B cell (primary cell): ENCODE measurements at places on chromosomes 2 and 18. TPM values are rescaled to one million over a fixed set of nuclear protein-coding genes. Genes with fewer than 3 reads are reported as not detected.

- H3K27me3 ChIP-seq, result no peaks in the 10 kb centered on the region
- H3K4me3 ChIP-seq, result peak overlapping the region; percentile 98
- peaks cover 29% of the 10 kb centered on the region for H3K4me1 ChIP-seq
- no peaks in the 10 kb centered on the region for H3K36me3 ChIP-seq
- H3K27ac ChIP-seq, result peak overlapping the region; percentile 88
These were observed 908 bp downstream of the ERLEC1 start for GRCh38 chr2:53787614-53788289.

Gene RTP5
- not detected in 2 replicates for total RNA-seq

Gene MRO
- not detected in 2 replicates for total RNA-seq

DNA sequence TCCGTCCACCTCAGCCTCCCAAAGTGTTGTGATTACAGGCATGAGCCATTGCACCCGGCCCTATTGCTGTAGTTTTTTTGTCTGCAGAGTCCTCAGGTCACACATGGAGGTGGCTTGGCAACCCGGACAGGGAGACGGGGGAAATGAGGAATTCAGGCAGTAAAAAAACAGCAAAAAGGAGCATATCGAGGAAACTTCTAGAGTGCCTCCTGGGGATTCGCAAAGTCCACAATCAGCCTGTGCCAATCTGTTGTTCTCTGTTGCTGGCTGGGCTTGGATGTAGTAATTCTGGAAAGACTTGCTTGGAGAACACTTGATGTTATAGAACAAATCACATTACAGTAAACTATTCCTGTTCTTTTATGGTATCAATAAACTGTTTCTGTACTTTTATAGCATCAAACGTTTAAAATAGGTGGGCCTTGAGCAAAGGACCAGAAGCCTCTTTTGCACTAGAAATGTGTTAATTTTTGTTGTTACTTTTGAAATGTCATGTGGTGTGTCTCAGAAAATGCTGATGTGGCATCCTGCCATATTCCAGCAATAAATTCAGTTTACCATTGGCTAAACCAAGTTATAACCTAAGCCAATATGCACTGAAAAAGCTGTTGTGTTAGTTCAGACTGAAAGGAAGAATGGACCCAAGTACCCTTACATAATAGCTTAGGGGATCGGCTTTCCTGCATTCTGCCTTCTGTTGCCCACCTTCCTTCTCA is 14.4 kb downstream of the ELAC1 start:
- H3K27me3 ChIP-seq, result no peaks in the 10 kb centered on the region
- H3K36me3 ChIP-seq, result no peaks in the 10 kb centered on the region
- no peaks in the 10 kb centered on the region for H3K4me1 ChIP-seq
- no peak for DNase-seq
- no peak overlapping the region for H3K27ac ChIP-seq

Gene APLF
- total RNA-seq, result 6.3 and 7.4 TPM in 2 replicates

Gene IL1RL2
- total RNA-seq, result not detected in 2 replicates

Gene IL36B
- total RNA-seq, result not detected in 2 replicates

GRCh38 chr2:41483226-41483625 is 564.6 kb upstream of the PKDCC start:
- no peaks in the 10 kb centered on the region for H3K27me3 ChIP-seq
- no peak overlapping the region for H3K4me3 ChIP-seq
- no peak for DNase-seq
- no peaks in the 10 kb centered on the region for H3K36me3 ChIP-seq

GRCh38 chr2:230473378-230473777 is 57.4 kb downstream of the SP100 start:
- H3K4me1 ChIP-seq, result peaks cover 50% of the 10 kb centered on the region
- peak; percentile 31 for DNase-seq
- no peaks in the 10 kb centered on the region for H3K27me3 ChIP-seq
- H3K27ac ChIP-seq, result peak overlapping the region; percentile 46
- H3K36me3 ChIP-seq, result peaks cover 65% of the 10 kb centered on the region
- H3K4me3 ChIP-seq, result no peak overlapping the region

DNA sequence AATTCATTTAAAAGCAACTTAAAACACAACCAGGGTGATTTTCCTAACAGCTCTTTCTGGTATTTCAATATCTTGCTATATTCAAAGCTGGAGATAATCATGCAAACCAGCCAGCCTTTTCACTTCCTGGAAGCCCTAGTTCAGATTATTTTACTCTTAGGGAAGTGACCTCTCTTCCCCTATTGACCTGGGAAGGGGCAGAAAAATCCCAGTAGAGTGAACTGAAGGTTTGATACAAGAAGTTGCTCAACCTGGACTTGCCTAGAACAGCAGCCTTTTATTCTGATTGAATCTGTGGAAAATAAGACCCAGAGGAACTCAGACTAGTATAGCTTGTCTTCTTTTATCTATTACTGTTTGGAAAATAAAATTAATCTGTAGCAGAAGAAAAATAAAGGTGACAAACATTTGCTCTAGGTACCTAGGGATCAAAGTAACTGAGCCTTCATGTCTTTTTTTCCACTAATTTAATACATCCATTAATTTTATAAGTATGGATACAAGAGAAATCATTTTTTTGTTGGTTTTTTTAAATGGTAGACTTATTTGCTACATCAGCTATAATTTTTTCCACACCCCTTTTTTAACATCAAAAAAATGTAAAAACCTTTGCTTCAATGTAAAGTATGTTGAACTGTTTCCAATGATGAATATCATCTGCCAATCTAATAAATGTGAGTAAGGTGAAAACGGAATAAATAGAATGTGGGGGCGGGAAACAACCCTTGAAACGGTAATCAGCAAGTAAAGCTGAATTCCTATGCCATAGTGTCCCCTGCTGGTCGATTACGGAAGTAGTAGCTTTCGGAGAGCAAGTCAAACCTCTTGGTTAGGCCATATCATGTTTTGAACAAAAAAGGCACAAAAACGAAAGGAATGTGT is 629.9 kb downstream of the NRXN1 start:
- H3K36me3 ChIP-seq, result no peaks in the 10 kb centered on the region
- no peaks in the 10 kb centered on the region for H3K4me1 ChIP-seq
- no peak overlapping the region for H3K27ac ChIP-seq

GRCh38 chr2:120405759-120406099 is 59.8 kb downstream of the INHBB start:
- no peaks in the 10 kb centered on the region for H3K4me1 ChIP-seq
- no peaks in the 10 kb centered on the region for H3K36me3 ChIP-seq
- no peaks in the 10 kb centered on the region for H3K27me3 ChIP-seq
- no peak for DNase-seq
- H3K27ac ChIP-seq, result no peak overlapping the region

- H3K27ac ChIP-seq, result no peak overlapping the region
- no peaks in the 10 kb centered on the region for H3K4me1 ChIP-seq
- H3K4me3 ChIP-seq, result no peak overlapping the region
- no peaks in the 10 kb centered on the region for H3K36me3 ChIP-seq
- H3K27me3 ChIP-seq, result no peaks in the 10 kb centered on the region
- no peak for DNase-seq
These were observed 56.7 kb downstream of the NETO1 start for GRCh38 chr18:72811047-72811446.

GRCh38 chr2:19214682-19215391 is 143.6 kb downstream of the OSR1 start:
- no peak overlapping the region for H3K27ac ChIP-seq
- no peaks in the 10 kb centered on the region for H3K27me3 ChIP-seq
- no peak for DNase-seq

- H3K36me3 ChIP-seq, result no peaks in the 10 kb centered on the region
- no peaks in the 10 kb centered on the region for H3K4me1 ChIP-seq
- no peak overlapping the region for H3K4me3 ChIP-seq
These were observed 40.8 kb upstream of the INPP4A start for GRCh38 chr2:98403878-98404277.

DNA sequence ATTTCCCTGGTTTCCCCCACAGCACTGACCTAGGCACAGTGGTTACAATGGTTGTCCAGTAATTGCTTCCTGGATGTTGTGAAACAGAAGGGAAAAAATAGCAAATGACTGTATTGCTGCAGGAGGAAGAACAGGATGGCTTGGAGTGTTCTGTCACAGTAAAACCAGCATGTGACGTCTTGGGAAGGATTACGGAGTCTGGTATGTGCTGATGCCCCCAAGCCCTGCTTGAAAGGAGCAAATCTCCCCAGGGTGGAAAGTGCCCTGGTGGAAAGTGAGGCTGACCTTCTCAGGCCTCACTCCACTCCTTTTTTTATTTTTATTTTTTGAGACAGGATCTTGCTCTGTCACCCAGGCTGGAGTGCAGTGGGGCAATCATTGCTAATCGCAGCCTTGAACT is 7.8 kb downstream of the RAB11FIP5 start:
- H3K27ac ChIP-seq, result no peak overlapping the region
- no peaks in the 10 kb centered on the region for H3K27me3 ChIP-seq

Gene LAMA1
- not detected in 2 replicates for total RNA-seq

DNA sequence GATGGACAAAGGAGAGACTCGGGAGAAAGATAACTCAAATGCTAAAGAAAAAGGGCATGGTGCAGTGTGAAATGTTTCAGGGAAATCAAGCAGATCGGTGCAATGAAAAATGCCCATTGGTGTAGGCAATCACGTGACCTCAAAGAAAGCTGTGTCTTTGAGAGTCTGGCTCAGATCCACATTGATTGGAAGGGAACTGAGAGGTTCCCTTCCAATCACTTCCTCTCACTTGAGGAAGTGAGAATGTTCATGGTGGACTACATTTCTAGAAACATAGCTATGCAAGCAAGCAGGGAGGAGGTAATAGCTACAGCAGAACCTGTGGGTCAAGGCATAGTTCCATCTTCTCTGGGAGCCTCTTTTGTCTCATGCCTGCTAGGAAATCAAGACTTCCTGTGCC is 187.4 kb downstream of the LPIN1 start:
- H3K27me3 ChIP-seq, result no peaks in the 10 kb centered on the region
- no peak overlapping the region for H3K4me3 ChIP-seq
- no peaks in the 10 kb centered on the region for H3K36me3 ChIP-seq
- H3K4me1 ChIP-seq, result peaks cover 28% of the 10 kb centered on the region
- H3K27ac ChIP-seq, result no peak overlapping the region

- H3K36me3 ChIP-seq, result no peaks in the 10 kb centered on the region
These were observed 16.5 kb downstream of the GATA6 start for GRCh38 chr18:22185771-22186386.

- H3K27ac ChIP-seq, result no peak overlapping the region
- H3K36me3 ChIP-seq, result no peaks in the 10 kb centered on the region
- no peak for DNase-seq
- no peaks in the 10 kb centered on the region for H3K4me1 ChIP-seq
- no peak overlapping the region for H3K4me3 ChIP-seq
These were observed 4.7 kb downstream of the MYT1L start for GRCh38 chr2:2326068-2327040.

Gene SLC9A2
- total RNA-seq, result not detected in 2 replicates

- no peak overlapping the region for H3K4me3 ChIP-seq
- no peaks in the 10 kb centered on the region for H3K36me3 ChIP-seq
- H3K27ac ChIP-seq, result no peak overlapping the region
- DNase-seq, result no peak
- H3K27me3 ChIP-seq, result no peaks in the 10 kb centered on the region
These were observed 92.1 kb downstream of the PXDN start for GRCh38 chr2:1652034-1652790.

GRCh38 chr18:49161627-49162026 is 210.9 kb upstream of the SMAD7 start:
- H3K4me1 ChIP-seq, result no peaks in the 10 kb centered on the region
- no peak overlapping the region for H3K4me3 ChIP-seq
- peaks cover 11% of the 10 kb centered on the region for H3K36me3 ChIP-seq
- DNase-seq, result no peak

DNA sequence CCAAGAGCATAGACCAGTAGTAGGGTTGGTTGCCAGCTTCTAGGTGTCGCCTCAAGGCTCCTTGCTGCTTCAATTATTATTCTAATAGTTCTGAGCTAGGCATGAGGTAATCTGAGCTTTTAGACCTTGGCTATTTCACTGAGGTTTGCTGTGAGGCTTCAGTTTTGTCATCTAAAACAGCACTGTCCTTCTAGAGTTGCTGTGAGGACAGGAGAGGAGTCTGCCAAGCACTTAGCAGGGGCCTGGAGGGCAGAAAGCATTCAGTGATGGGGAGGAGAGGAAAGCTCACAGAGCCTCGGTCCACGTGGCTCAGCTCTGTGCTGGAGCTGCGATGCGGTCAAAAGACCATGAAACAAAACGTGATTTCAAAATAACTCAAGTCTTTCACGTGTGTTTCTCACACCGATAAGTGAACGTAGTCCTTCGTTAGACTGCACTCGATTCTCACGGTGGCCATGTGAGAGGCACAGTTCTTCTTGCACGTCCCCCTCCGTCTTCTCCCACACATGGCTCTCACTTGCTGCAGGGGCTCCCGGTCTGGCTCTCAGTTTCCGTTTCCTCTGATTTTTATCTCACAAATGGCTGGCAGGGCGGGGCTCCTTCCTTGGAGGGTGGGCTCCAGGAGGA is 113.7 kb downstream of the B3GNT2 start:
- peak; percentile 48 for DNase-seq
- no peaks in the 10 kb centered on the region for H3K27me3 ChIP-seq
- H3K27ac ChIP-seq, result peak overlapping the region; percentile 47
- H3K4me1 ChIP-seq, result peaks cover 75% of the 10 kb centered on the region
- H3K4me3 ChIP-seq, result peak overlapping the region; percentile 22

Gene ASB18
- not detected in 2 replicates for total RNA-seq

Gene FBXO15
- total RNA-seq, result 3.7 and 4.1 TPM in 2 replicates

DNA sequence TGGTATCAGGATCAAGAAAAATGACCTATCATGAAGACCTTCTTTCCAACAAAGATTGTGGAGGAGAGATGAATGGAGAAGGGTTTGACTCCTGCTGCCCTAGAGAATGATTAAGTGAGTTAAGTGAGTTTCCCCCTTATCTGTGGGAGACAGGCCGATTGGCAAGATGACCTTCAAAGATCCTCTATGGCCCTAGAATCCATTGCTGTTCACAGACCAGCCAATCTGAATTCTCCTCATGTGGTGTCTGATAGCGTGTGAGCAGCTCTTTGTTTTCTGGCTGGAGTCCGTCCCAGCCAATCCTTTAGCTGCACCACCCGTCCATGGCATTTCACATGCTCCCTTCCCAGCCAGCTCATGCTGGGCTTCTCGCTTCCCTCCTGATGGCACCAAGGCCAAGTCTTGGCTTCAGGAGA is 79.4 kb downstream of the MARCHF4 start:
- no peak overlapping the region for H3K27ac ChIP-seq
- no peak for DNase-seq
- H3K4me3 ChIP-seq, result no peak overlapping the region
- no peaks in the 10 kb centered on the region for H3K36me3 ChIP-seq
- H3K27me3 ChIP-seq, result no peaks in the 10 kb centered on the region

DNA sequence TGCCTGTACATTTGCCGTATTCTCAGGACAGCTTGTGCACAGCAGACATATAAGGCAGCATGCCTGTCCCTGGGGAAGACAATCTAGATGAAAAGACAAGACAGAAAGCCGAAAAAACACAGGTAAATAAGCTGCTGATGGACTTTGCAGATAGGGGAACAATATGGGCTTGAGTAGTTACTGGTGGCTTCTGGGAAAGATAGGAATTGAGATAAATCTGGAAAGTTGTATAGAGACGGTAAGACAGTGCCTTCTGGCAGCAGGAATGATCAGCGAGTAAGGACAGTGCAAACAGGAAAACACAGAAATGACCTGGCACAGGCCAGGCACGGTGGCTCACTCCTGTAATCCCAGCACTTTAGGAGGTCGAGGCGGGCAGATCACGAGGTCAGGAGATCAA is 70.2 kb downstream of the FAM124B start:
- H3K4me3 ChIP-seq, result no peak overlapping the region
- no peaks in the 10 kb centered on the region for H3K4me1 ChIP-seq
- H3K36me3 ChIP-seq, result no peaks in the 10 kb centered on the region
- H3K27ac ChIP-seq, result no peak overlapping the region
- no peak for DNase-seq

Gene REG3A
- total RNA-seq, result not detected in 2 replicates

Gene RAX
- total RNA-seq, result not detected in 2 replicates

Gene MC2R
- not detected in 2 replicates for total RNA-seq

Gene CHST10
- 9.9 and 10.7 TPM in 2 replicates for total RNA-seq

Gene CLEC4F
- total RNA-seq, result not detected in 2 replicates

Gene SERPINB10
- total RNA-seq, result not detected in 2 replicates
